Fibroblast of the aortic adventitia (primary cell): ENCODE measurements at places on chromosomes 7 and 10.

DNA sequence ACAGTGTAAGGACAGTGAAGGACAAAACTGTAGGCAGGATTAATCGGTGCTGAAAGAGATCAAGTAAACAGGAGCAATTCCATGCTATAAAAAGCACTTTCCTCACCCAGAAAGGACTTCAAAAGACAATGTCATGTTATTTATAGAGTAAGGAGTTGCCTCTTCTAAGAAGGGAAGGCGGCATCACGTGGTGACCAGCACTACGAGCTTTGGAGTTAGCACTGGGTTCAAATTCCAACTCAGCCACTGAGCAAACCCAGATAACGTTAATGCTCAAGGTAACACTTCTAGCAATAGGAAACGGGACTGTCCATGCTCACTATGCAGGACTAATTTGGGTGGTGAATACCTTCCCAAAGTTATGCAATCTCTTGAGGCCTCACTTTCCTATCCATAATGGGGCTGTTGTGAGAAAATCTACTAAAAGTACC, 715 bp upstream of the PANK1 start:
- no peak for DNase-seq

GRCh38 chr7:106480161-106480579, 180.8 kb downstream of the CCDC71L start:
- no peak for DNase-seq

DNA sequence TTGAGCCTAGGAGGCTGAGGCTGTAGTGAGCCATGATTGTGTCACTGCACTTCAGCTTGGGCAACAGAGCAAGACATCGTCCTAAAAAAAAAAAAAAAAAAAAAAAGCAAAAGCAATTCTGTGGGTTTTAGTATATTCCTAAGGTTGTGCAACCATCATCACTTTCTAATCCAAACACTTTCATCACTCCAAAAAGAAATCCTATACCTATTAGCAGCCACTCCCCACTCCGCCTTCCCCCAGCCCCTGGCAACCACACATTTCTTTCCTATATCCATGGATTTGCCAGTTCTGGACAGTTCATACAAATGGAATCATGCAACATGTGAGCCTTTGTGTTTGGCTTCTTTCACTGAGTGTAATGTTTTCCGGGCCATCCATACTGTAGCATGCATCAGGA, 20.4 kb downstream of the ZAN start:
- peak; percentile 30 for DNase-seq

DNA sequence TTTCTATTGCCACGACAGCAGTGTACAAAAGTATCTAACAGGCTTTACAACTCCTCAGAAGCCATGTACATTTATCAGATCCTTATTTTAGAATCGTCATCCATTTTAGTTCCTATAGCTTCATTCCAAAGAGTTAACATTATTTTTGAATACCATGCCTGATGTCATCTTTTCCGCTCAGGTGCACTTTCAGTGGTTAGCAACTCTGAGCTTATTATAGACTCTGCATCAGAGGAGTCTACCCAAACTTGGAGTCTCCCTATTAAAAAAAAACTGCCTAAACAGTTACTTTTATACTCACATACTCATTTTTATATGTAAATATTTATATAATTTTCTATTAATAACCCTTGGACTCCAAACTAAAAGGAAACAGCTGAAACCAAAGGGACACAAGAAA, 31.6 kb upstream of the PRSS37 start:
- no peak for DNase-seq

- no peak for DNase-seq
These were observed 90.5 kb upstream of the FAM3C start for GRCh38 chr7:121486590-121486989.

DNA sequence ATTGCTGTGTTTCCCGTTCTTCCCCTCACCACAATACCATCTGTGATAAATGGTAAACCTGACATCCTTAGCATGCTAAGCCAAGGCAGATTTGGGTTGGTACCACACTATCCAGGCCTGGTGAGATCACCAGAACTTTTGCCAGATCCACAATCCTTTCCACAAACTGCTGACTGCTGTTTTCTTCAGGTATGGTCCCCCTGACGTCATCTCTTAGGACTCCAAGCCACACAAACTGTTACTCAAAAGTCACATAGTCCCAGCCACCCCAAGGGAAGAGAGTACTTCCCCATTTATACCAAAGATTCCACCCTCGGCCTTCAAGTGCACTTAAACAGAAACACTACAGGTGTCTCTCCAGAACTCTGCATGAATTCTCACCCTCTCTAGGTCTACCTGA, 34.8 kb downstream of the SLC25A13 start:
- no peak for DNase-seq

GRCh38 chr10:79241990-79242619, 105.2 kb upstream of the PPIF start:
- DNase-seq: peak; percentile 31

- DNase-seq: peak; percentile 88
These were observed 67.9 kb downstream of the ATAD1 start for GRCh38 chr10:87750001-87750671.

GRCh38 chr10:85868627-85869499, 497.7 kb downstream of the GRID1 start:
- no peak for DNase-seq

GRCh38 chr10:77545585-77545984, 92.0 kb downstream of the KCNMA1 start:
- DNase-seq: no peak

DNA sequence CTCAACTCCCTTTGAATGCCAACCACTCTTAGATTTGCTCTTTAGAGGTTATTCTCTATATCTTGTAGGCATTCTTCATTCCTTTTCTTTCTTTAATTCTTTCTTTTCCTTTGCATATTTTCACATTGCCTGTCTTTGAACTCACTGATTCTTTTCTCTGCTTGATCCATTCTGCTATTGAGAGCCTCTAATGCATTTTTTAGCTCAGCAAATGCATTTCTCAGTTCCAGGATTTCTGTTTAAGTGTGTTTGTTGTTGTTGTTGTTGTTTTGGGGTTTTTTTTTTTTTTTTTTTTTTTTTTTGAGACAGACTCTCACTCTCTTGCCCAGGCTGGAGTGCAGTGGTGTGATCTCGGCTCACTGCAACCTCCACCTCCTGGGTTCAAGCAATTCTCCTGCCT, 71.6 kb downstream of the FBXL13 start:
- DNase-seq: no peak

GRCh38 chr10:29835055-29835454, 200.3 kb upstream of the SVIL start:
- peak; percentile 53 for DNase-seq

GRCh38 chr10:3654980-3655379, 130.0 kb downstream of the KLF6 start:
- no peak for DNase-seq

DNA sequence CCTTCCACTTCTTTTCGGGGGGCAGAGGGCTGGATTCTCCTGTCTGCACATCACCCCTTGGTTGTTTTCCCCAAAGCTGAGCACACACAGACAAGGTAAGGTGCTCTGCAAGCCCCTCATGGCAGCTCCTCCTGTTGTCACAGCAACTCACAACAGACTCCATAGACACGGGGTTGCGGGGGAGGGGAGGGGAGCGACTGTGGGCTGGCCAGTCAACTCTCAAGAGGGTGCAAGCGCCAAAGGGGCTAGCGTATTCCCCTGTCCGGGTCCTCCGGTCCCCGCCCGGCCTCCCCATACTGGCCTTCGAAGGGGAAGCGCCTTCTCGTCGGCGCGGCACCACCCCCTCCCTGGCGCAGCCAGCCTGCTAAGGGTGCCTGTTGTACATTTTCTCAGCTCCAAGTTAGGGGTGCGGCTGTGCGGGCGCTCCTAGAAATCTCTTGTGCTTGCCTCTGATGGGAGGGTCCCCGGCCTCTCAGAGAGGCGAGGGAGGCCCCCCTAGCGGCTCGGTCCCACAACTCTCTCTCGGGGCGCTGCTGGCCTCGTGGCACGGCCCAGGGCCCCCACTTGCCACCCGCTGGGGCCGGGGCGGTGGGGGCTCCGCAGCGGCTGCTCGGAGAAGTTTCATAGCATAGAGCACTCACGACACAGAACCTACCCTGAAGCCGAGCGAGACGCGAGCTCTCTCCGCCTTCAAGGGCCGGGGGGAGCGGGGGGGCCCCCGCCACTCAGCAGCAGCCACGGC, 498 bp downstream of the RHOBTB1 start:
- DNase-seq: peak; percentile 39

DNA sequence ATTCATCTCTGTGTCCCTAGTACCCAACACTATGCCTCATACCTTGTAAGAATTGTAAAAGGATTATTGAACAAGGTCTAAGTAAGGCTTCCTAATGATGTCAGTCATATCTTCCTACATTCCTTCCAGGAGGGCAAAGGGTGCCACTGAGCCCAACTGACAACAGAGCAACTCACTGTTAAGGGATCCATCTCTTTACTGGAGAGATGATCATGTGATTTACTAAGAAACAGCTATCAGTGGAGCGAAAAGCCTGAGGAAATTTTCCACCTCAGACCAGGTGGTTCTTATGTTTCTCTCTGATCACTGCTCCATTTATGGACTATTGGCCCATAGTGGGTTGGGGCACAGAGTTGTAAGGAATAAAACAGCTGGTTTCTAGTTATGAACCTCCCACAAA, 38.9 kb upstream of the CNNM1 start:
- no peak for DNase-seq

GRCh38 chr10:99431190-99431760, 851 bp upstream of the GOT1 start:
- DNase-seq: peak; percentile 52

GRCh38 chr7:139673230-139673629, 104.6 kb downstream of the HIPK2 start:
- no peak for DNase-seq

DNA sequence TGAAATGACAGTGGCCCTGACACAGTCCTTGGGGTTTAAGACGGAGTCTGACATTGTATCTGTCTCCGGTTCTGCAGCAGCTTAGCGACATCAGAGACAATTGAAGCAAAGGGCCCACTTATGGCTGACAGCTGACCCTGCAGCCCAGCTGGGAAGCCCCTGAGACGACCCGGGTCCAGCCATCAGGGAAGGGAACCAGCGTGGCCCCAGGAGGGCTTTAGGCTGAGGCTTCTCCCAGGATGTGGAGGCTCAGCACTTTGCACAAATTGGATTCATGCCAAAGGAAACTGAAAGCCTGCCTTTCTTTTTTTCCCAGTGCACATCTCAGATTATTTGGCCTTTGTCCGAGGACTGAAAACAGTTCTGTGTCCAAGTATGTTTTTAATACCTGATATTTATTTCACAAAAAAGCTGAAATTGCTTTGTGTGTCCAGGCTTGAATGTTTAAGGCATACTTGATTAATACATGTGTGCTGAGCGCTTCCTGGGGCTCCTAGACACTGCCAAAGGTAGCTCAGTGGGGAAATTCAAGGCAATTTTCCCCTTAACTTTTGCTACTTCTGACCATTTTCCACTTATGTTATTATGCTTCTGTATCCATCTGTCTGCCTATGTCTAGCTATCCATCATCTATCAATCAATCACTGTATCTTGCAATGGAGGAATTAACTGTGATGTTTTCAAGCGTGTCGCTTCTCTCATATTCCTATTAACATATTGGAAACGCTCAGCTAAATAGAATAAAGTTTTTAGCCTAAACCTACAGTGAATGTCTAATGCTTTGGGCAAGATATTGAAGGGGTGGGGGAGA, 34.8 kb downstream of the KLF6 start:
- peak; percentile 41 for DNase-seq

DNA sequence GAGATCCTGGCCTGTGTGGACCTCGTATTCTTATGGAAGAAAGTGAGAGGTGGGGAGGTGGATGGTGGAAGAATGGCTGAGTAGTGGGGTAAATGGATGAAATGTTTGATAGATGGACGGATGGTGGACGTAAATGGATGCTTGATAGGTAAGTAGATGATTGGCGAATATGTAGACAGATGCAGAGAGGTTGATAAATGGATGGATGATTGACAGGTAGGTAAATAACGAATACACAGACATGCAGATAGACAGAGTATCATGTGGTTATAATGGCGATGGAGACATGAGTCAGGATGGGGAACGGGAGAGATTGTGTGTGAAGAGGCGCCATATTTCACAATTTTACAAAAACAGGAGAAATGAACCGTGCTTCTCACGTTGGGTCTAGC, 219.5 kb downstream of the DIP2C start:
- DNase-seq: no peak

DNA sequence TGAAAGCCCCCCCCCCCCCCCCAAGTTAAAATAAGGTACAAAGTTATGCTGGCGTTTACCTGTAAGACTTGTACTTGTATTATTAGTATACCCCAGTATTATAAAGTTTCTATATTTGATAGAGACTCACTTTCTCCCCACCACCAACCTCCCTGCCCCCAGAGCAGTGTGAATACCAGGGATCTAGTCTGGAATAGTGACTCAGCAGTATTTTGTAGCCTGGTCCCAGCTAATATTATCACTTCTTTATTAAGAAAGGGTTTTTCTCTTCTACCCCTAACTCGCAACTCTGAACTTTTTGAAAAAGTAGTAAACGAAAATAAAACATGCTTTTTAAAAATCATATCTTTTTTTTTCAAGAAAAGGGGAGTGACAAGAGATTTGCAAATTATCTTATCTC, 26.7 kb downstream of the GLI3 start:
- DNase-seq: no peak

- DNase-seq: no peak
These were observed 95.9 kb upstream of the GPR26 start for GRCh38 chr10:123570051-123570897.

DNA sequence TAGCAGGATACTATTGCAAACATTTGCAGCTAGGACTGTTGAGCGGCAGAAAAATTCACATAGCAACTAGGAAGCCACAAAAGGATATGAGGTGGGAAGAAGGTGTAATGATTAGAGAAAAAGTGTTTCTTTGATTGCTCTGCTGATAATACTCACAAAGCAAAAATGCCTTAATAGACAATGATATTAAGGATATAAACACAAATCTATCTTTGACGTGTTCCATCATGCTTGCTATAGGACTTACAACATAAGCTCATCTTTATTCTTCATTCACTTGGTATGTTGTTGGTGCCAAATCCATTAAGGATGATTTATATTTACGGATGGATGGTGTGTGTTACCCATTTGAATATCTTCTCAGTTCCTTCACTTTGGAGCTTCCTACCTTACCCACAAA, 309.3 kb downstream of the GPR37 start:
- DNase-seq: no peak

GRCh38 chr10:113305871-113306270, 247.0 kb upstream of the HABP2 start:
- peak; percentile 81 for DNase-seq

- no peak for DNase-seq
These were observed 162.6 kb upstream of the AGR3 start for GRCh38 chr7:17044396-17044795.

GRCh38 chr10:77888356-77888703, 38.2 kb downstream of the DLG5 start:
- DNase-seq: no peak

DNA sequence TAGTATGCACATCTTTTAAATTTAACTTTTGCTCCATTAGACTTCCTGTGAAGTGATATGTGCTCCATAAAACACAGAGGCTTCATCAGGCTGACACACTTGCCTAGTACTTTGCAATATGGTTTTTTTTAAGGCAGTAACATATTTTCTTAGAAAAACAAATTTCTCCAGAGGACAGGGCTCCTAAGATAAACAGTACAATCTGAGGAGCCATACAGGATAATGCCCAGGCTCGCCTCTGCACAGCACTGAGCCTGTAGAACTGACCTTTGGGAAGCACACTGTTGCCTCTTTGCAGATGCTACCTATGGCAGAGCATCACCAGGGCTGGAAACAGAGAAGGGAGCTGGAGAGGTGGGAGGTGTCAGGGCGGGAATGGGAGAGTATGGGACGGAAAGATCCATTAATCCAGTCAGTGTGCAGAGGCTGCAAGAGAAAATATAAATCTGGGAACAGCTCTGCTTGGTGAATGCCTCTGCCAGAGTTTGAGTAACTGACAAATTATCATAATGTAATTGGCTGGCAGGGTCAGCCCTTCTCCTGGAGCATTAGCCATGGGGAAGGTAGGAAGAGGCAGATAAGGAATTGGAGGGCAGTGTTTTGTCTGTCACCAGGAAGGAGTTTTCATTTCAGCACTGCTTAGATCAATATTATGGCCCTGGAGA, 132.3 kb downstream of the CREB5 start:
- DNase-seq: no peak
